Natural killer cell (primary cell): ENCODE measurements at places on chromosomes 12 and 14.

DNA sequence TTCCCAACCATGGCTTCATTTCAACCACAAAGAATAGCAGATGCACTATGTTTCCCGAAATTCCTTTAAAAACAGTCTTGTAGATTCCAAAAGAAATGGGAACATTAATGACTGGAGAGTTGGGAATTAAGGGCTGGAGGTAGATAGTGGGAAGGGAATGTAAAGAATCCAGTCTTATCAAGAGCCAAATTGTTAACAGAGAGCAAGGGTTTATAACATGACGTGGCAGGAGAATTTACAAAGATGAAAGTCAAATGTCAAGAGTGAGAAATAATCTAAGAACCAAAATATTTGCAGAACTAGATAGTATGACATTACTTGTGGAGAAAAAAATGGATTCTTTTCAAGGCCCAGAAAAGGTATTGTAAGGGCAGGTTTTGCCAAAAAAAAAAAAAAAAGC is 200.9 kb downstream of the GRIN2B start:
- no peak for DNase-seq

GRCh38 chr12:79725987-79726386 is 35.2 kb upstream of the PAWR start:
- DNase-seq: no peak

- no peak for DNase-seq
Observed at GRCh38 chr12:105977236-105977635, 161.5 kb downstream of the NUAK1 start.

GRCh38 chr12:22856178-22856577 is 231.2 kb downstream of the ETNK1 start:
- DNase-seq: no peak

GRCh38 chr14:100988011-100988410 is 84.5 kb upstream of the RTL1 start:
- no peak for DNase-seq
